ENCODE measurements at places on chromosomes 2 and 18.

DNA sequence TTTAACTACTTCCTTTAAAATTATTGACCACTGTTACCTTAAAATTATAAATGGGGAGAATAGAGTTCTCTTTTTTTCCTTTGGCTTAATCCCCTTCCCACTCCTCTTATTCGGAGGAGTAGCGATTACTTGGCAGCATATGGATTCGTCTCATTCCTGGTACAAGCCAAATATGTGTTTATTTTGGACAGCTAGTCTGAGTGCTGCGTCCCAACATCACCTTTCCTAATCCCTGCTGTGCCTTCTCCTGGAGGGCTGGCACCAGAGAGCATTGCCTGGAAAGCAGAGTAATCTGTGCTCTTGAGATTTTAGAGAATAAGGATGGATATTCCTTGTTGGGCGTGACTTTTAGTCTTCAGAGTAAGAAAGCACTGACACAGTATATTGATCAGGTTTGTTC, 185.6 kb downstream of the AGAP1 start:
- DNase-seq, result no peak

DNA sequence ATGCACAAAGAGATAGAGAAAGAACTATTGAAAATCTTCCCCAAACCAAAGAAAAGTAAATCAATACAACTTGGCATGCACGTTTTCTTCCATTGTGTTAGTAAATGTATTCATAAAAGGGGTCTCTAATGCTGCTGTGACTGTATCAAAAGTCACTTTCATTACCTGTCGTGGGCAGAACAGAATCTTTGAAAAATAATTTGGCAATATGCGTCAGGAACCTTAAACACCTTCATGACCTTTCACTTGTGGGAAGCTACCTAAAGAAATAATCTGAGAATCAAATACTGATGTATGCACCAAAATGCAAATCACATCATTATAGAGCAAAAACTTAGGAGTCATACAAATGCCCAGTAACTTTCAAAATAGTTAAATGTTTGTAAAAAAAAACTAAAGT, 105.3 kb downstream of the ARL4C start:
- no peak for DNase-seq

GRCh38 chr2:52083214-52083613, 1051.3 kb upstream of the NRXN1 start:
- no peak for DNase-seq

DNA sequence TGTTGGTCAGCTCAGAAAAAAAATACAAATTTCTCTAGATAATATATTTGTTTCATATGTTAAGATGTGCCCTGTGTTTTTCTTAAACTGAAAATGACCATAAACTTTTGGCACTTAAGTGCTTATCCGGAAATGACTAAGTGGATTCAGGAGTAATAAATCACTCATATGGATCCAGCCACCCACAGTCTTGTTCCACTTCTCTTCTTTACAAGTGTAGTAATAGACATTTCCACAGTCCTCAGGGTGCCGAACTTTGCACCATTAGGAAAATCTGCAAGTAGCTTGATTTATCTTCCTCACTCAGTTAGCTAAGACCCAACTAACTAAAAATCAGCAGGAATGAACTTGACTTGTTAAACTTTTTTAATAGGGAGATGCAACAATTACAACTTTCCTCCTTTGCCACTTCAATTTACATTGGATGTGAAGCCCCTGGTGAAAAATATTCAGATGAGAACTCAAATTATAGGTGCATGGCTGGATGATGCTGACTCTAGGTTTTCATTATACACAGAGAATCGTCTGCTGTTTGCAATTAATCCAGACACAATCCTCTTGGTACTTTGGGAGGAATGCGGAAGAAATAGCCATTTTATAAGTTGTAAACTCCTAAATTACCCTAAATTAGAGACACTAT, 322.5 kb downstream of the ARHGAP15 start:
- no peak for DNase-seq

- peak; percentile 16 for DNase-seq
These were observed 111.6 kb upstream of the NABP1 start for GRCh38 chr2:191566344-191566743.
